Activated T-helper 1 cell treated with Interleukin-2 at 50 U/mL for 16 hours (primary cell): ENCODE measurements at places on chromosomes 6 and 20.

GRCh38 chr6:14964556-14965270 is 281.2 kb upstream of the JARID2 start:
- no peak for DNase-seq

- no peak for DNase-seq
Measured at GRCh38 chr6:30901436-30901835, 6.6 kb upstream of the GTF2H4 start.

GRCh38 chr6:110233770-110234374 is 53.6 kb downstream of the CDC40 start:
- no peak for DNase-seq

GRCh38 chr20:10114598-10114997 is 79.8 kb downstream of the ANKEF1 start:
- no peak for DNase-seq

DNA sequence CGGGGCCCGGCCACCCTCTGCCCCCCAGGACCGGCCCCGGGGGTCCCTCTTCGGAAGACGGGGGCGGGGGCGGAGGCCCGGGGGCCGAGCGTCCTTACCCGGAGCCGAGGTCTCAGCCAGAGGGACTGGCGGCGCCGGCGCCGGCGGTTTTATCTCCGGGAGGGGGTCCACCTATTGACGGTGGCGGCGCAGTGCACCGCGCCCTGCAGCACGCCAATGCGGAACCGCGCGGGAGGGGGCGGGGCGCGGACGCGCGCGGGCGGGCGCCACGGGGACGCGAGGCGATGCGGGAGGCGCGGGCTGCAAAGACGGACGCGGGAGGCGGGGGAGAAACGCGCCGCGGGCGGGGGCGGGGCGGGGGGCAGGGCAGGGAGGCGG is at the start of gene EEF1A2:
EEF1A2 (minus strand) TSS at position 124 of the 378 bp plus-strand sequence. CDS start 1,320 bp downstream, outside the sequence.
- peak; percentile 45 for DNase-seq

- DNase-seq: no peak
Measured at GRCh38 chr6:138107752-138108592, 753 bp upstream of the PERP start.

DNA sequence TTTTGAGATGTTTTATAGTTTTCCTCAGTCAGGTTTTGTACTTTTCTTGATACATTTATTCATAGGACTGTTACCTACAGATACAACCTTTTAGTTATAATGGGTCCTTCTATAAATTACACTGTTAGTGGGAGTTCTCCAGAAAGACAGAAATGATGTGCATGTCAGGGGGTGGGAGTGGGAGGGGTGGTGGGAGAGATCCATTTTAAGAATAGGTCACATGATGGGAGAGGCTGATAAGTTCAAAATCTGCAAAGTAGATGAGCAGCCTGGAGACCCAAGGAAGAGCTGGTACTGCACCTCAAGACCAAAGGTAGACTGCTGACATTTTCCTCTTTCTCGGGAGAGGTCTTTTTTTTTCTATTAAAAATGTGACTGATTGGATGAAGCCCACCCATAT is 408.0 kb upstream of the GJE1 start:
- DNase-seq: no peak

- DNase-seq: no peak
Measured at GRCh38 chr6:84897988-84898594, 133.7 kb upstream of the TBX18 start.
